ENCODE measurements at places on chromosomes 7 and 10.

GRCh38 chr7:74033372-74034311 is 5.7 kb downstream of the ELN start:
- no peak for DNase-seq

DNA sequence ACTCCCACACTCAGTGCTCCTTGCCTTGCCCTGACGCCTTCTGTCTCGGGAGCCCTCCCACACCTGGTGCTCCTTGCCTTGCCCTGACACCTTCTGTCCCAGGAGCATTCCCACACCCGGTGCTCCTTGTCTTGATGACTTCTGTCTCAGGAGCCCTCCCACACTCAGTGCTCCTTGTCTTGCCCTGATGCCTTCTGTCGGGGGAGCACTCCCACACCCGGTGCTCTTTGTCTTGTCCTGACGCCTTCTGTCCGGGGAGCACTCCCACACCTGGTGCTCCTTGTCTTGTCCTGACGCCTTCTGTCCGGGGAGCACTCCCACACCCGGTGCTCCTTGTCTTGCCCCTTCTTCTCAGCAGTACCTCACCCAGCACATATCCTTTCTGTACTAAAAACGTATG is 207.2 kb upstream of the ADARB2 start:
- no peak for DNase-seq

- DNase-seq, result no peak
Observed at GRCh38 chr10:74206746-74207145, 55.7 kb downstream of the ADK start.

- DNase-seq, result no peak
Observed at GRCh38 chr10:87608756-87609155, 50.9 kb upstream of the PAPSS2 start.

- no peak for DNase-seq
Observed at GRCh38 chr7:43108255-43109011, 4.0 kb upstream of the HECW1 start.

- DNase-seq, result no peak
Observed at GRCh38 chr7:155455776-155456737, 1.9 kb upstream of the EN2 start.

DNA sequence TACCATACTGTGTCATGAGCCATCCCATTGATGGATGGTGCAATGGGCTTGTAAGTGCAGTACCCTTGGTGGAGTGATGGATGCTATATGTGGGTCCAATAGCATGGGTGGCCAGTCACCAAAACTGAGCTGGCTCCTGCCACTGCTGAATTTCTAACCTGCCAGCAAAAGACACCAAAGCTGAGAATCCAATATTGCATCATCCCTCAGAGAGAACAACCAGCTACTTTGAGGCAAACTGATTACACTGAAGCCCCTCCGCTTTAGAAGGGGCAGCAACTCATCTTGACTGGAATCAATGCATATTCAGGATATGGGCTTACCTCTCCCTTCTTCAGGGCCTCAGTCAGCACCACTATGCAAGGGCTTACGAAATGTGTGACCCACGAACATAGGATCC is 211.6 kb downstream of the DGKI start:
- no peak for DNase-seq

DNA sequence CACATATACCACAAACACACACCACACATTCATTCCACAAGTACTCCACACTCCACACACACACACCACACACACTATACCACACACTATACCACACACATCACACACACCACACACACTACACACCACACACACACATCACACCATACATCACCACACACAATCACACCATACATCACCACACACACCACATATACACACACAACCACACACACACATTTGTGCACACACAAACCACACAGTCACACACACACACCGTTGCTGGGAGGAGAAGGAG is 112.8 kb downstream of the PTPN20 start:
- no peak for DNase-seq

- DNase-seq, result no peak
Observed at GRCh38 chr7:24496036-24496435, 77.2 kb upstream of the PALS2 start.

DNA sequence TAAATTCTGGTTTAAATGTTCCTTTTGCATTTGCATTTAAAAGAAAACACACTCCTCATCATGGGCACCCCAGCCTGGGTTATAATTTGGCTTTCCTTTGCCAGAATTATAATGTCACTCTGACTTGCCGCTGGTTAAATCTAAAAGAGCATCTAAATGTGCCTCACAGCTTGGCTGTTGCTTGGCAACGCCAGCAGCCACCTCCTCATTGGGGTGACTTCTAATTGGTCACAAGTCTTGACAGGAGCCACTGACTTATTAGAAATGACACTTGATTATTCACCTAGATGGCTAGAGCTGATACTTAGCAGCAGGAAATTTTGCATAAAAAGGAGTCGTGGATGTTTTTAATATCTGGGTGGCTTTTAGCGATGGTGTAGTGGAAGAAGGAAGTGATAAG is 114.3 kb downstream of the TBXAS1 start:
- no peak for DNase-seq

DNA sequence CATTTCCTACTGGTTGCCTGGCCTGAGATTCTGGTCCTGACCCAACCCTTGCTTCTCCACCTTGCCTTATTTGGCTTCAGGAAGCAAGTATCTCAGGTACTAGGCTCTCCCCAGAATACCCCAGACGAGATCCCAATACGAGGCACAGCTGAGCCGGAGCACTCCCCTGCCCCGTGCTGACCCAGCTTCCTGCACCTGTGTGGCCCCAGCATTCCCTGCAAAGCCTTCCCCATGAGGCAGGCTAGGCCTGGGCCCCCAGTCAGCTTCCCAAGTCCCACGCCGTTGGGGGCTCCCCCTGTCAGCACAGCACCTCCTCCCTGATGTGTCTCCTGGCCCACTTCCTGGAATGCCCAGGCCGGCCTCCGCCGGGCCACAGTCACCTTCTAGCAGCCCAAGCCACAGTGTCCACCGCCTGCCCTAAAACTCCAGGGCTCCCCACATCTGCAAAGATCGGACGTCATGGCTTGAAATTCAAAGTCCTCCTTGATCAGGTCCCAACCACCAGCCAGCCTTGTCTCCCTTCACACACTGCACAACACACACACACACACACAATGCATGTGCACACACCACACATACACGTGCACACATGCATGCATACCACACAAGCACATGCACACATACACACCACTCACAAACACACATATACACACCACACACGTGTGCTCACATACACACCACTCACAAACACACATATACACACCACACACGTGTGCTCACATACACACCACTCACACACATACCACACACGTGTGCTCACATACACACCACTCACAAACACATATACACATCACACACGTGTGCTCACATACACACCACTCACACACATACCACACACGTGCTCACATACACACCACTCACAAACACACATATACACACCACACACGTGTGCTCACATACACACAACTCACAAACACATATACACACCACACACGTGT is 78.9 kb upstream of the FOXK1 start:
- DNase-seq, result no peak

DNA sequence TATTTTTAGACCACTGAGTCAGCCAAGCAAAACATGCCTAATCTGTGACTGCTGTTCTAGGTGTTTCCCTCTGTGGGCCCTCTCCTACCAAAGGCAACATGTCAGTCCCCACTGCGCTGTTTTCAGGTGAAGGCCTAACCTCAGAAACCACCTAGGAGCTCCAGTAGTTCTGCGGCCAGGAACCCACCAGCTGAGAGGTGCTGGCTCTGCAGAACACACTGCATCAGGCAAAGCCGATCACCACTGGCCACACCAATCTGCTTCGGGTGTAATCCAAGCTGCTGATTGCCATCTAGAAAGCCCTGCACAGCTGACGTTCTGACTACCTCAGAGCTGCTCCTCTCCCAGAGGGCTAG is 14.9 kb downstream of the CAMK2G start:
- DNase-seq, result no peak

DNA sequence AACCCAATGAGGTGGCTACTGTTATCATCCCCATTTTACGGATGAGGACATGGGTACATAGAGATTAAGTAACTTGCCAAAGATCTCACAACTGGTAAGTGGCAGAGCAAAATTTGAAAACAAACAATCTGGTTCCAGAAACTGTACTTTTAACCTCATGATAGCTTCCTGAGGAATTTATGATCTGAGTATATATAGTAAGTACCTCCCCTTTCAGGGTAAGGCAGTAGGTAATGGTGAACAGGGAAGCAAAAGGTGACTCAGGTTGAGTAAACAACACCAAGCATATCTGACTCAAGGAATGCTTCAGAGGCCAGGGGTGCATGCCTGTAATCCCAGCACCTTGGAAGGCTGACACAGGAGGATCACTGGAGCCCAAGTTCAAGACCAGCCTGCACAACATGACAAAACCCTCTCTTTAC is 21.1 kb downstream of the KLLN start:
- DNase-seq, result no peak

DNA sequence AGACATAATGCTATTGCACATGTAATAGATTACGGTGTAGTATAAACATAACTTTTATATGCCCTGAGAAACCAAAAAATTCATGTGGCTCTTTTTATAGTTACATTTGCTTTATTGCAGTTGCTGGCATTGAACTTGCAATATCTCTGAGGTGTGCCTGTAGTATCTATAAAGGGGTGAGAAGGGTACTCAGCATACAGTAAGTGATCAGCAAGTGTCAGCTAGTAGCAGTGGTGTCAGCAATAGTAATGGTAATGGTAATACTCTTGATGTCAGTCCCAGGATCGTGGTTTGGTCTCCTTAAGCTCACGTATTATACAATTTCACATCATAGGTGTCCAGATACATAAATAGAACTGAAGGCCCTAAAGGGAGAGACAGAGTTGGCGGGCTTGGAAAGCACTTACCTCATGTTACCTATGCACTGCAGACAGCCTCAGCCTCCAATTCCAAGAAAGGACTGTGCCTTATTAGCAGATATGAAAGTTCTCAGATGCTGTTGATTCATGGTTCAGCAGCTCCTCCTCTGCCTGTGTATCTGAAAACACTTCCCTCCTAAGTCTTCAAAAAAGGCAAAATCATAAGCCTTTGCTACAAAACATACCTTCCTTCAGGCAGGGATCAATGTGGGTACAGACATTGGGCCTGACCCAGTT is 6.6 kb upstream of the GIMAP7 start:
- no peak for DNase-seq

DNA sequence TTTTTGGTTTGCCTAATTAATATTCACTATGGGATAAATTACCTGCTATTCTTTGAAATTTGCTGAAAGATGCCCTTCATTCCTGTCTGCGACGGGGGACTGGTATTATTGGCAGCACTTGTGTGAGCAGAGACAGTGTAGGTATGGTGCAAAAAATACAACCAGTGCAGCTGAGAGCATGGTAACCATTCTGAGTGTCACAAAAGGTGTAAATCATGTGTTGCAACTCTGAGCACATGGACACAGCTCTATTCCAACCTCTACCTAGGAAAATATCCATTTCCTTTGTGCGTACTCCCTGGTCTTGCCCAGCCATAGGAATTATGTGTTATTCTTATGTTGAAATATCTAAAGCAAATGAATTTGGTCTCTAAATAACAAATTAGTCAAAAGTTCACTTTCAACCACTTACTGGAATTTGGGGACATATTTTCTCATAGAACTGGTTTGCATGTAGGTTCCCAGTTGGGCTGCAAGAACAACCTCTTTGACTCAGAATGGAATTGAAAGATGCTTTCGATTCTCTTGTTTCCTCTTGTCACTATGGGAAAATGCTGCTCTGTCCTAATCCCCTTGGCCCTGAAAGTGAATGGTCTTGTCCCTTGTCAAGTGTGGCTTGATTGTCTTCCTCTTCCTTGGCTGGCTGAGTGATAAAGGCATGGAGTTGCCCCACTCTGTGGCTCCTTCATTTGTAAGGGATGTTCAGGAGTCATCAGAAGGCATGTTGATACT is 57.0 kb downstream of the CELF2 start:
- no peak for DNase-seq

DNA sequence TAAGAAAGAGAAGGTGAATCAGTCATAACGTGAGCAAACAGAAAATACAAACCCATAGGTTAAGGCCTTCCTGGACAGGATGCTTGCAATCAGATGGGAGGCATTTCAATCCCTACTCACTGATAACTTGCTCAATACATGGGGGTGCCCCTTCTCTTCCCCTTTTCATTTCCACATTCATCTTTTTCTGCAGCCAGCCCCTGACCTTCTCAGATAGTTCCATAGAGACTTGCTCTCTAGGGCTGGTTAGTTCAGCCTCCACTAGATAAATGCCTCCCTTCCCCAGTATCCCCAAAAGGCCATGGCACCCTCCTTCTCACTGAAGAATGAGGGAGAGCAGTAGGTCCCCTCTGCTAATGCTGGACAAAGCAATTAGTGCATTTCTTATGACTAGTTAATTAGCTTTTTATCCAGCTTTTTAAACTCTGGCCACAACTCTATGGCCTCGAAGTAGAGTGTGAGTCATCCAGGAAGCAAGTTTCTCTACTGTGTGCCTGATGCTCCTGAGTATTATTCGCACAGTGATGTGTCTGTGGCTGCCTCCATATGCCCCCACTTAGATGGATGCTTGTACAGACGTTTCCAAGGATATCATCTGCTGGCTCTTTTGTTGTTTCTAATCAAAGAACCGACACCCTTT is 12.7 kb downstream of the CHN2 start:
- DNase-seq, result no peak

- DNase-seq, result no peak
Observed at GRCh38 chr7:25739143-25739542, 412.9 kb upstream of the NFE2L3 start.

- no peak for DNase-seq
Observed at GRCh38 chr7:13981070-13981469, 8.4 kb downstream of the ETV1 start.

DNA sequence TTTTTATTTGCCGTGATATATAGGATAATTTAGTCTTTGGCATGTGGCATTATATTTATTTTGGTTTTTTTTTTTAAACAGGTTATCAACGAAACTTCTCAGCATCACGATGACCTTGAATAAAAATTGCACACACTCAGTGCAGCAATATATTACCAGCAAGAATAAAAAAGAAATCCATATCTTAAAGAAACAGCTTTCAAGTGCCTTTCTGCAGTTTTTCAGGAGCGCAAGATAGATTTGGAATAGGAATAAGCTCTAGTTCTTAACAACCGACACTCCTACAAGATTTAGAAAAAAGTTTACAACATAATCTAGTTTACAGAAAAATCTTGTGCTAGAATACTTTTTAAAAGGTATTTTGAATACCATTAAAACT is 9.1 kb downstream of the VIM start:
- DNase-seq, result no peak

GRCh38 chr10:114392112-114392835 is 12.0 kb downstream of the AFAP1L2 start:
- DNase-seq, result no peak

GRCh38 chr10:63275094-63275493 is 142.0 kb downstream of the NRBF2 start:
- no peak for DNase-seq

Data from cortex of kidney (tissue), 1 donor.